Stomach (tissue), 19 donors: ENCODE measurements at places on chromosomes 7 and 10. TPM values are rescaled to one million over a fixed set of nuclear protein-coding genes. Genes with fewer than 3 reads are reported as not detected.

ASIC3 gene
- polyA plus RNA-seq, result 2.7 TPM

EN2 gene
- 0.03 TPM for polyA plus RNA-seq

EGR2 gene
- polyA plus RNA-seq, result 1.2 TPM

CHCHD2 gene
- 710 TPM for polyA plus RNA-seq

ZNF800 gene
- polyA plus RNA-seq, result 3.8 TPM

ELAPOR2 gene
- 1.4 TPM for polyA plus RNA-seq

RPEL1 gene
- polyA plus RNA-seq, result not detected

FAM25C gene
- polyA plus RNA-seq, result not detected

HMX2 gene
- not detected for polyA plus RNA-seq

KEL gene
- 0.85 TPM for polyA plus RNA-seq

FANK1 gene
- polyA plus RNA-seq, result 5.4 TPM

HYAL4 gene
- polyA plus RNA-seq, result 0.78 TPM

MYL10 gene
- not detected for polyA plus RNA-seq

MMD2 gene
- polyA plus RNA-seq, result not detected

SMO gene
- 8.2 TPM for polyA plus RNA-seq

PBLD gene
- polyA plus RNA-seq, result 36.0 TPM

LBX1 gene
- not detected for polyA plus RNA-seq

RTKN2 gene
- polyA plus RNA-seq, result 0.68 TPM

NUP42 gene
- polyA plus RNA-seq, result 25.7 TPM

ABCB1 gene
- 1.7 TPM for polyA plus RNA-seq

CYP3A4 gene
- 0.31 TPM for polyA plus RNA-seq

AMZ1 gene
- not detected for polyA plus RNA-seq

FAM25A gene
- polyA plus RNA-seq, result 11.9 TPM

GIMAP2 gene
- 4.4 TPM for polyA plus RNA-seq

FKBP6 gene
- polyA plus RNA-seq, result not detected

VWA2 gene
- 1.5 TPM for polyA plus RNA-seq

FRA10AC1 gene
- 6.0 TPM for polyA plus RNA-seq

MGAM2 gene
- 0.12 TPM for polyA plus RNA-seq

GPR158 gene
- polyA plus RNA-seq, result 0.25 TPM

AGR2 gene
- polyA plus RNA-seq, result 625 TPM

CHAT gene
- polyA plus RNA-seq, result not detected

LRRC4 gene
- 0.46 TPM for polyA plus RNA-seq

LHPP gene
- 14.6 TPM for polyA plus RNA-seq

GRM3 gene
- polyA plus RNA-seq, result not detected

LRIT1 gene
- not detected for polyA plus RNA-seq

MEOX2 gene
- polyA plus RNA-seq, result not detected

CAMK2B gene
- 6.2 TPM for polyA plus RNA-seq

BCAP29 gene
- 32.2 TPM for polyA plus RNA-seq

ZNF425 gene
- 0.93 TPM for polyA plus RNA-seq

VAX1 gene
- not detected for polyA plus RNA-seq

JAKMIP3 gene
- 0.18 TPM for polyA plus RNA-seq

CRYGN gene
- polyA plus RNA-seq, result not detected

CHN2 gene
- polyA plus RNA-seq, result 2.4 TPM

OR2A7 gene
- polyA plus RNA-seq, result not detected

WASL gene
- 12.2 TPM for polyA plus RNA-seq

ASZ1 gene
- not detected for polyA plus RNA-seq
